SJSA1 (cell line): ENCODE measurements at places on chromosomes 4 and X. TPM values are rescaled to one million over a fixed set of nuclear protein-coding genes. Genes with fewer than 3 reads are reported as not detected.

The POU3F4 gene
- total RNA-seq, result not detected in 2 replicates

GRCh38 chrX:17680732-17681413, 56.4 kb upstream of the SCML1 start:
- DNase-seq, result no peak

DNA sequence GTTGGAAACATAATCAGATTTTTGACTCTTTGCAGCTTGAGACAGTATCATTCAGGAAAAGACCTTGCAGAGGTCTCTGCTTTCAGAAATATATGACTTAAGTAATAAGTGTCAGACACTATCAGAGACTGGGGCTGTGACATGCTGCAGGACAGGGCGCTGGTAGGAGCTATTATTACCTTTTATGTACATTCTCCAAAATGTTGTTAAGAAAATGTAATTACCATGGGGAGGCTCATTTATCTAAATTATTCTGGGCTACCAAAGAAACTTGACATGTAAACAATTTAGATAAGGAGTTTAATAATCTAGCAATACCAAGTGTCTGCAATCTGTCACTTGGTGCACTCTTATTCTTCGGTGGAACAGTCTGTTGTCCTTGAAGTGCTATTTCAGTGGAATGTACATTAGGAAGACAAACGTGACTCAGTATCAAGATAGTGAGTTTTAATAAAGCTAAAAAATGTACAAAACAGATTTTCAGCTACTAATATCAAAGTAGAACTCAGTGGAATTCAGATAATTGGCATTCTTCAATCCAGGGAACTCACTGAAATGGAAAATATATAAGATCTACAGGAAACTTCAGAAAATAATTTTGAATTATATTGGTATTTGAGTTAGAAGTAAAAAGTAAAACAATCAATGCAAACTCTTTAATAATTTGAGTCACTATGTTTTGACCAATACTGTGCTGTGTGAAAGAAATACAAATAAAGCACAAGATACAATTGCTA, 214.5 kb downstream of the KCNIP4 start:
- DNase-seq, result no peak

- no peak for DNase-seq
Observed at GRCh38 chr4:118682928-118683327, 2.3 kb upstream of the METTL14 start.

GRCh38 chr4:107665001-107665400, 55.0 kb downstream of the PAPSS1 start:
- no peak for DNase-seq

DNA sequence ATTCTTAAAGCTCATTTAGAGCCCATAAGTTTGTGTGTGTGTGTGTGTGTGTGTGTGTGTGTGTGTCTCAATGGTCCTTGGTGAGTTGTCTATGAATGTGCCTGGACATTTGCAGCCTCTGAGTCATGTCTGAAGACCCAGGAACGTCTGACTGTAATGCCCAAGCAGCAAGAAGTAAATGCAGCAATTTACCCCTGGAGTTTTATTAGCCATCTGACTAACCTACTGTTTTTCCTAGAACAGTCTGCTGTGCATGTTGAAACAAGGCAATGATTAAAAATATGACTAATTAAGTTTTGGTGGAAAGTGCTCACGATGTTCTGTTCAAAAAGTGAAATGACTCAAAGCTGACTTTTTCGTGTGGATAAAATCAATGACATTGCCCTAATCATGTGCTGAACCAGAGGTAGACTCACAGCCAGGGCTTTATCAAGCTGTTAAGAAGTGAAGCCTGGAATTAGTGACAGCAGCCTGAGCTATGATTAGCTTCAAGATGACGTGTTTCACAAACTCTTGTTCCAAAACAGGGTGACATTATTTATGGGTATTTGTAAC, 201.6 kb downstream of the CPE start:
- peak; percentile 6 for DNase-seq

DNA sequence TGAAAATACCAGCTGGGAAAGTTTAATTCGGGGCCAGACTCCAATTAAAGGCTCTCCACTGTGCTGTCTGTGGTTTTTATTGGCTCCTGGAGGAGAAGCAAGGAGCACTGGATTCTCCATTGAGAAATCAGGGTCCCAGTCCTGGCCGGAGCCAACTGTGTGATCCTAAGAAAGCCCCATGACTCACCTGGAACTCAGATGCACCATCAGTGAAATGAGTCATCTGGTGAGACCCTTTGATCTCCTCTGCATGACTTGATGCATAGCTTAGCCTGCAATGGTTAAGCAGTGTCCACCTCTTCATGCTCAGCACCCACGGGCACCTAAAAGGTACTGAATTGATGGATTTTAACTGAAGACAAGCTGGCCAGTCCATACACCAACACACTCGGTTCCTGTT, 119.2 kb upstream of the VCX3B start:
- DNase-seq, result no peak

The LSM6 gene
- total RNA-seq, result 111 and 159 TPM in 2 replicates

- DNase-seq, result no peak
Observed at GRCh38 chr4:89617317-89617716, 219.6 kb downstream of the SNCA start.

The ETDA gene
- not detected in 2 replicates for total RNA-seq

GRCh38 chrX:43557792-43558191, 98.3 kb upstream of the MAOA start:
- peak; percentile 31 for DNase-seq

DNA sequence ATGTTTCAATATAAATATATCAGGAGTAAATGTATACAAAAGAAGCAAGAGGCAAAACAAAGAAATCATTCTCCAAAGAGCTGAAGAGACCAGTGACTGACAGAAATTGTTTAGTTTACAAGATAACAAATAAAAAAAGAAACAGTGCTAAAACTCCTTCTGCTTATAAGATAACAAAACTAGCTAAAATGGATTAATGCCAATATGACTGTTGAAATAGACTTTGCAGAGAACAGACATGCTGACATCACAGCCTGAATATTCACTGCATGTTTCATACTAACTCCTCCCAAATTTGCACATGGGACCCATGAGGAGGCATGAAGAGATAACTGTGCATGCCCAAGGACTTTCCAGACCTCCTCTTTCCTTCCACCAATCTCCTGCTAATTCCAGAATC, 6.2 kb upstream of the GABRA4 start:
- no peak for DNase-seq

DNA sequence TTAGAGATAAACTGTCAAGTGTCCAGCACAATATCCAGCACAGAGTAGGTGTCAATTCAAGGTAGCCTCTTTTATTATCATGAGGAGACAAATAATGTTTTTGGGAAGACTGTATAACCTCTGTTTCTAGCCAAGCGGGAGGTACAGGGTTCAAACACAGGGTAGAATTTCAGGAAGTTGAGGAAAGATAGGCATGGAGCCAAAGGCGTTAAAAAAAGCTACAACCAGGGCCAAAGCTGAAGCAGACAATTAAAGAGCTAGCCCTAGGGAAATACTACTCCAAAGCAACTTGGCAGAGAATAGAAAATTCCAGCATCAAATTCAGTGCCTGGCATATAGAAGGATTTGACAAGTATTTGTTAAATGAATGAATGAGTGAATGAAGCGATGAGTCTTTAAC, 40.0 kb upstream of the CASK start:
- DNase-seq, result no peak

DNA sequence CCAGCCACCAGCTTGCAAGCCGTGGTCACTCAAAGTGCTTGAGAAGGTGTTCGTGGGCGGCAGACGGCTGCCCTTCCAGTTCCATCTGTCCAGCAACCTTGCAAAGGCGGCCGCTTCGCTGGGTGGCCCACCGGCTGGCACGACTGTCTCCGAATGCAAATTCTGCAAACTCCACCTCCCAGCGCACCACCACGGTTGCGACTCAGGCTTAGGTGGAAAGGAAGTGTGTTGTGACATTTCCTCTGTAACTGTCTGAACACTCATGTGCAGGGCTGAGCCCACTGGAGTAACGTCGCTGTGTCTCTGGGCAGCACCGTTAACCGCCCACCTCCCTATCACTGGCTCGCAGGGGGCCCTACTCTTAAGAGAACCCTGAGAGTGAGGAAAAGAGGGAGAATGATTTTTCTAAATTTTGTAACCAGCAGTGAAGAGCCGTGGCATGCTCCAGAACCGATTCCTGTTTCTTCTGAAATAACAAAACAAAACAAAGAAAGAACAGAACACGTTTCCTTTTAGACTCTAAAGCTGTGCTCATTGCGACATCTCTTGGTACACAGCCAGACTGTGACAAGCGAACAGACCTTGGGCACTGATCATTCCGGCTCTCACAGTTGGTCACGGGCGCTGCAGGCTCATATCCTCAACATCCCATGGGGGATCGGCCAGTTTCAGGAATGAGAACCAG, at the start of gene P2RY8:
Gene P2RY8, minus strand, starts transcription at position 155 of the 685 bp plus-strand sequence. CDS start 70,627 bp downstream, outside the sequence.
- no peak for DNase-seq
